ENCODE measurements at places on chromosomes 11 and 22.

DNA sequence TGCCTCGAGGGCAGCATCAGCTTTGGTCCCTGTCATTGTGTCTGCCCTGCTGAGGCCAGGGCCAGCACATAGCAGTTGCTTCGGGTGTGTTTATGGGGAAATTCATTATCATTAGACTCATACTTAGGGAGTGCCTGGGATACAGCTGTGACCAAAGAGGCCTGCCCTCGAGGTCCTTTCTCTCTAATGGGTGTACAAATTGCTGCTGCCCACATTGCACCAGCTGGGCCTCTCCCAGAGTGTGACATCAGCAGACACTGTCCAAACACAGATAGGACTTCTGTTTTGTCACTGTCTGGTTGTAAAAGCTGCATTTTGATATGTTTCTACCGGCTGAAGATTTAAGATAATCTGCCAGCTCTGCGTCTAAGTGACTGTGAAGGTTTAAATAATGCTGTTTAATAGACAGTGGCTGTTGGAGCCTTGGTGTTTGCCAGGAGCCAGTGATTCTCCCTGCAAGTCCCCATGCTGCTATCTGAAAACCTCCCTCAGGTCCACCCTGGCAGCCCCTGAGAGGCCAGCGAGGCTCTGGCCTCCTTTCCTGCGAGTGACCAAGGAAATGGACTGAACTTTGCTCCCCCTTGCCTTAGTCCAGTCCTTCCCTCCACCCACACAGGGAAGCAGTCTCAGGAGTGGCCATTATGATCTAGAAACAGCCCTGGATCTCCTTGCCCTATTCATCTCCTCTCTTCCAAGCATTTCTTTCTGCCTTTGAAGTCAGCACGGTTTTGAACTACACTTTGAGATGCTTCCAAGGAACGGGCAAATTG lies 505.2 kb downstream of the TBC1D22A start:
- DNase-seq, result no peak

- no peak for DNase-seq
Observed at GRCh38 chr11:16804104-16804947, 65.9 kb downstream of the C11orf58 start.

DNA sequence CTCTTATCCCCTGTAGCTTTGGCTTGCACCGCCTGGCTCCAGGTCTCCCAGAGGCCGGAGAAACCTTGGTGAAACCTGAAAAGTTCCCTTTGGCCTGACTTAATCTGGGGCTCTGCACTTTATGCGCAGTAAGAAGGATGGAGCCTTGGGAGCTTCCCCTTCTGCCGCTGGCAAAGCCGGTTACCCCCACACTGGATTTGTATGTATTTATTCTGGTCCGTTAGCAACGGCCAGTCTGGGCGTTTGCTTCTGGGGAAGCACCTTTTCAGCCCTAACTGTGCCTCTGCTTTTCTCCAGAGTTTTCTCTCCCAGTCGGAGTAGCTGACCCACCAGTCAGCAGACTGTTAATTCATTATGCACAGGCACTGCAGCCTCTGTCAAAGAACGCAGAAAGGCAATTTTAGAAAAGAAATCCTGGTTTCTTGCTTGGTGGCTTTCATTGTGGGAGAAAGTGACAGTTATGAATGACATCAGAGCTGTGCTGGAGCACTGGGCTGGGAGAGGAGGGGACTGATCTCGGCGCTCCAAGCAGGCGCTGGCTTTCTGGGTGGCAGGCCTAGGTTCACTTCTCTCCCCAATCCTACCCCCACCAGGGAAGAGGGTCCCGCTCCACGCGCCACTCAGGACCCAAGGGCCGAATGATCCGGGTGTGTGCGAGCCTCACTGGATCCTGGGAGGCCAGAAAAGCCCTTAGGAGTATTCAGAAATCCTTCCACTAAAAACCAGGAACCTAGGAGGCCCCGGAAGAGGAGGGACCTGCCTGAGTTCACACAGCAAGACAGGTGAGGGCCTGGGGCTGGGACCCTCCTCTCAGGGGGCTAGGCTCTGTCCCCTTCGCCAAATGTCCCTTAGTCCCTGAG lies 70.2 kb downstream of the RTL6 start:
- DNase-seq, result no peak

DNA sequence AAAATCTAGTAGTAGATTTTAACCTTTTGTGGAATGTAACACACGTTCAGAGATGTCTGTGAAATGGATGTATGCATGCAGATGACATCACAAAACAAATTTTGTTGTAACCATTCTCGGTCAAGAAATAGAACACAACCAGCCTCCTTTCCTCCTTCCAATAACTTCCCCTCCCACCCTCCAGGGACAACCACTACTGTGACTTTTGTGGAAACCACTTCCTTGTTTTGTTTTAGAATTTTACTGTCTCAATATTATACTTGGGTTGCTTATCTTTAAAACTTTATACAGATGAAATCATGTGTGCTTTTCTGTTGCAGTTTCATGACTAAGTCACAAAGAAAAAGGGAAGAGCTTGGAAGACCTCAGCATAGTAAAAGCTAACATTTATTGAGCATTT lies 189.4 kb upstream of the NCAM1 start:
- DNase-seq, result no peak

GRCh38 chr11:11178671-11179638 lies 174.1 kb downstream of the CSNK2A3 start:
- no peak for DNase-seq

All from NCI-H187 treated with DMSO at 0.1 percent for 48 hours (cell line).